ENCODE measurements at places on chromosomes 13 and 19.

- DNase-seq: no peak
Observed at GRCh38 chr13:73307481-73307880, 248.7 kb downstream of the KLF5 start.

GRCh38 chr19:31120952-31121351 lies 228.3 kb downstream of the TSHZ3 start:
- no peak for DNase-seq

DNA sequence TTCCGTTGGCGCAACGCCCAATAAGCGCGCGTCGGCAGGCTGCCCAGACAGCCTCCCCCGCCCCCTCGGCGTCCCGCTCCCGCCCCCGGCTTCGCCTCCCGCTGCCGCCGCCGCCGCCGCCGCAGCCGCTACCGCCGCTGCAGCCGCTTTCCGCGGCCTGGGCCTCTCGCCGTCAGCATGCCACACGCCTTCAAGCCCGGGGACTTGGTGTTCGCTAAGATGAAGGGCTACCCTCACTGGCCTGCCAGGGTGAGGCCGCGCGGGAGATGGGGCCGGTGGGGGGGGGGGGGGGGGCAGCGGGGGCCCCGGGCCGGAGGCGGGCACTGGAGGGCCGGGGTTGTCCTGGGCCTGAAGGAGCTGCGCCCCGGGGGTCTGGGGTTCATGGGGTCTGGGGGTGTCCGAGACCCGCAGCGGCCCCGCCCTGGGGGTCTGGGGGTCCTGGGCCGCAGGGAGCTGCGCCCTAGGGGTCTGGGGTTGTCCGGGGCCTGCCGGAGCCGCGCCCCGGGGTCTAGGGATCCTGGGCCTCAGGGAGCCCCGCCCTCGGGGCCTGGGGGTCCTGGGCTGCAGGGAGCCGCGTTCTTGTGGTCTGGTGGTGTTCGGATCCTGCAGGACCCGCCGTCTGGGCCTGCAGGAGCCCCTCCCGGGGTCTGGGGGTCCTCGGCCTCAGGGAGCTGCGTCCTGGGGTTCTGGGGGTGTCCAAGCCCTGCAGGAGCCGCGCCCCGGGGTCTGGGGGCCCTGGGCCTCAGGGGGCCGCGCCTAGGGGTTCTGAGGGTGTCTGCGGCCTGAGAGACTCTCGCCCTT lies at the start of gene HDGFL2:
Gene HDGFL2, plus strand, starts transcription at position 124 of the 801 bp plus-strand sequence. Its CDS starts 54 bp downstream, at position 178.
- no peak for DNase-seq

DNA sequence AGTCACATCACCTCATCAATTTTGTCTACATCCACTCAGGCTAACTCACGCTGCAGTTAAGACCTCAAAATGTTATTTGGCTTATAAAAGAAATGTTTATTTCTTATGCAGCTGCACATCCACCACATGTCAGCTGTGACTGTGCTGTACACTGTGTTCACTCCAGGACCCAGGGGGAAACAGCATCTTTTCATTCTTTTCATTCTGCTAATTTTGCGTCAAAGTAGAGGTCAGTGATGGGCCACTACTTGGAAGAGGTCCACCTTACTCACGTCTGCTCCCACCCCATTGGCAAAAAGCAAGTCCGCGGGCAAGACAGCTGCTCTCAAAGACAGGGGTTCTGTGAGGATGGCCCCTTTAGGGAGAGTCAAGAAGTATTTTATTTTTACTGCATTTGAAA lies 4.5 kb upstream of the DCT start:
- DNase-seq: no peak

DNA sequence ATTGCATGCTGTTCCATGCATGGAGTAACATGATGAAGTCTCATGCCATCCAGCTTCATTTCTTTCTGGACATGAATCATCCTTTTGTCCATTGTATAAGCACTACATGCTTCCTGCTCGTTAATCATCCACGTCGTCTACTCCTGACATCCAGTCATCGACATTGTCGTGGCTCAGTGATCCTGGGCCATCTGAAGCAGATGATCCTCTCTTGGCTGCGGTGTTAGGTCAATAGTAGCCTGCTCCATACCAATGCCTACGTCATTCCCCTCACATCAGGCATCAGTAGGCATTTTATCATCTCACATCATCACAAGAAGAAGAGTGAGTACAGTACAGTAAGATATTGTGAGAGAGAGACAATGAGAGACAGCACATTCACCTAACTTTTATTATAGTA lies 7.9 kb upstream of the MYO16 start:
- no peak for DNase-seq

Data from HTR-8/SVneo (cell line).